ENCODE measurements at places on chromosomes 3 and 15.

- no peak for DNase-seq
These were observed 15.7 kb downstream of the PRR23E start for GRCh38 chr3:127208483-127209100.

DNA sequence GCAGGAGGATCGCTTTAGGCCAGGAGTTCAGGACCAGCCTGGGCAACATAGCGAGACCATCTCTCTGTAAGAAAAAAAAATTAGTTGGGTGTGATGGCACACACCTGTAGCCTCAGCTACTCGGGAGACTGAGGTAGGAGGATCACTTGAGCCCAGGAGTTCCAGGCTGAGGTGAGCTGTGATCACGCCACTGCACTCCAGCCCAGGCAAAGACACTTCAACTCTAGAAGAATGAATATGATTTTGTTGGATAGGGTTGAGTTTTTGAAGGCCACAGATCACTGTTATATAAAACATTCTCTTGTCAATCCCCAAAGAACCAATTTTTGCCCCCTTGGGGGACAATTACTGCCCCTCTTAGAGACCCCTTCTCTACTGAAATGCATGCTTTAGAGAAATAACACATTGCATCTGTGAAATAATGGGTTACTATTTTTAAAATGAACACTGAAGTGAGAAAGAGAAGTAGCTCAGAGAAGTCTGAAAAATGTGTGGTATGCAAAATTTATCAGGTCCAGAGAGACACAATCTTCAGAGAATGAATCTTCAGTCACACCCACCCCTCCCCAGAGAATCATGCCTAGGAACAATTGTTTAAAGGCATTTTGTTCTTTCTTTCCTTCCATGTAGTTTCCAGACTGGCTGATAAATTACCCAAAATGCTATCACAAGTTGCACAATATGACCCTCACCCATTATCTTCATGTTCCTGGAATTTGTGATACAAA lies 42.7 kb downstream of the METTL6 start:
- DNase-seq: no peak

DNA sequence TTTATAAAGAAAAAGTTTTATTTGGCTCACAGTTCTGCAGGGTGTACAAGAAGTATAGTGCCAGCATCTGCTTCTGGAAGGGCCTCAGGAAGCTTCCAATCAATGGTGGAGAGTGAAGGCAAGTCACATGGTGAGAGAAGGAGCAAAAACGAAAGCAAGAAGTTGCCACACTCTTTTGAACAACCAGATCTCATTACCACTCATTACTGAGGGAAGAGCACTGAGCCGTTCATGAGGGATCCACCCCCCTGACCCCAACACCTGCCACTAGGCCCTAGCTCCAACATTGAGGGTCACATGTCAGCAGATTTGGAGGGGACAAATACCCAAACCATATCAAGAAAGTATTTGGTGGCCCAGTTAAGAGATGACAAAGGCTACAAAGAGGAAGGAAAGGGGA lies 239.3 kb upstream of the UBE2E1 start:
- DNase-seq: no peak

- no peak for DNase-seq
These were observed 1.8 kb upstream of the ZBTB38 start for GRCh38 chr3:141366285-141367037.

- DNase-seq: no peak
These were observed 166.9 kb upstream of the ROBO2 start for GRCh38 chr3:76872999-76873398.

DNA sequence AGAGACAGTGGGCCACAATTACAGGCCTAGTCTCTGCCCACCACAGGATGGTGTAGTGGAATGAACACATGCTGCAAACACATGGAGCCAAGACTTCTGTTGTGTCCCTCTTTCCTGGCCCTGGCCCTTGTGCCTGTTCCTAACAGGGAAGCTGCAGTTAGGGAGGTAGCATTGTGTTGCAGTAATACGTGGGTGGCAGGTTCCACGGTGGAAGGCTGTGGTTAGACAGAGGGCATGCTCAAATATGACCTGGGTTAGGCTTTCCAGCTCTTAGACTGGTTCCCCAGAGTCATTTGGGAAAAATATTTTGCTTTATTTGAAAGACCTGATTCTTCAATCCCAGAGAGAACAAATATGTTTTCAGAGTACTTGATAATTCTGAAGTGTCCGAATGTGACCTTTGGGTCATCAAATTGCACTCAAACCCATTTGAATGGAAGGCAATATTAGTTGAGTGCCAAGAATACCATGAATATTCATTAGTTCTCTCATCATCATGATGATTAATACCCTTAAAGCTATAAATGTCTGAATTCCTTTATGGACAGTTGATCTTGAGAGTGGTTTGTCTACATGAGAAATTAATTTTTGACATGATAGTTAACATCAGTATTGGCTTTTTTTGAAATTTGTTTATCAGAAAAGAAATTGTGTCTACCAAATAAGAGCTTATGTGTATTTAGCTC lies 28.5 kb downstream of the PLAAT1 start:
- no peak for DNase-seq

DNA sequence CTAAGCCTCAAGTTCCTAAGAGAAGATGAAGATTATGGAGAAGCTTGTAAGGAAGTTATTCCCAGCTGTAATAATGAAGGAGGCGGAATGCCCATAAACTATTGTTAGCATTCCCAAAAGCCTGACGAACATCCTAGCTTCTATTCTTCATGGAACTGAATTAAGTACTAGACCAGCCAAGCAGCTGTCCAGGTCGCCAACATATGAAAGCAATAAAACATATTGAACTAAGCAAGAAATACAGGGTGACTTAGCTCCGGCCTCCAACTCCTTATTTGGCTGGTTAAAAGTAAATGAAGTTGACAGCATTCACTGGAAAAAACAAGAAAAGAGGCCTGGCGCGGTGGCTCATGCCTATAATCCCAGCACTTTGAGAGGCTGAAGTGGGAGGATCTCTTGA lies 174.0 kb upstream of the TPM1 start:
- no peak for DNase-seq

DNA sequence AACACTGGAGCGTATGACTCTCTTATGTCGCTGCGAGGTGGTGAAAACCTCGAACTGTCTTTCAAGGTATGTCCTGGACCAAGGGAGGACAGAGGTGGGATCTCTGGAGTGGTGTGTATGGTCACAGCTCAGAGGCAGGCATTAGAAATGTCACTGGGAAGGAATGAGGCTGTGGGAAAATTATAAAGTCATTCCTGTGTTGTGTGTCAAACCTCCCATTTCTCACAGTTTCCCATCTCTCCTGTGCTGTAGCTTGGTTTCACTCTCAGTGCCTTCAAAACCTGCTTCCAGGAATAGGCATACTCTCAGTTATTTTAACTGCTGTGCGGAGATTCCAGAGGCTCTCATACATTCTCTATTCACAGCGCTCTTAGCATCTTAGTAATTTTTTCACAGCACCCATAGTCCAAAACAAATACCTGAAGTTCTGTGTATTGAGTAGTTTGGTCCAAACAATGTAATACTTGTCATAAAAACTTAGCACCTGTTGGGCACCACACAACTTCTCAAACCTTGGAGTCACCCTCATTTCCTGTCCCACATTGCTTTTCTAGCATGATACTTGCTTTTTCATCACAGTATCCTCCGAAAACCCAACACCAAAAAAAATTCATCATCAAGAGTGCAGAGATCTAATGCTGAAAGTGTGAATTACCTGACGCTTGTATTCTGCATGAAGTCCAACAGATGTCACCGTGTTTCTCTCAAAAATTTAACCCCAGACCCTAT lies 36.9 kb downstream of the GALNT15 start:
- DNase-seq: no peak

DNA sequence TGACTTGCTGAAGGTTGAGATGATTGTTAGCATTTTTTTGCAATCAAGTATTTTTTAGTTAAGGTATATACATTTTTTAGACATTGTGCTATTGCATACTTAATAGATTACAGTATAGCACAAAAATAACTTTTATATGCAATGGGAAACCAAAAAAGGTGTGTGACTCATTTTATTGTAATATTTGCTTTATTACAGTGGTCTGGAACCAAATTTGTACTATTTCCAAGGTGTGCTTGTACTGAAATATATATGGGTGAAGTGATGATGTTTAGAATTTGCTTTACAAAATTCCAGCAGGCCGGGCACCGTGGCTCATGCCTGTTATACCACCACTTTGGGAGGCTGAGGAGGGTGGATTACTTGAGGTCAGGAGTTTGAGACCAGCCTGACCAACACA lies 29.1 kb upstream of the TBC1D23 start:
- DNase-seq: no peak

GRCh38 chr3:62615258-62615849 lies 242.0 kb upstream of the FEZF2 start:
- no peak for DNase-seq

GRCh38 chr15:63998489-63998888 lies 47.8 kb downstream of the DAPK2 start:
- no peak for DNase-seq

- DNase-seq: no peak
These were observed 5.8 kb upstream of the HES1 start for GRCh38 chr3:194130188-194130587.

DNA sequence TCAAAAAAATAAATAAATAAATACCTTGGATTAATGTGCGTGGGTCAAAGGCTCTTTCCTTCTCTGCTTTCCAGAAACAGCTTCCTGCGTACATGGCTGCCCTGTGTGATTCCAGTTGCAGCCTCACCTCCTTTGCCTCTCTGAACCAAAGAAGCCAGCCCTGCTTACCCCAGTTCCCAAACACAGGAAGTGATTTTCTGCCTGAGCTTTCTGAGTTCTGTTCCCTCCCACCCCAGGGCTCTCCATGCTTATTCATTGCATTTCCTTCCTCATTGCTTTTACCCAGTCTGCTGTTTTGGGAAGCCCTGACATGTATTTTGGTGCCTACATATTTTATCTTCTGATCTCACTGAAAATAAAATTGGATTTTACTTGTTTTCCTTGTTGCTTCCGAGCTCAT lies 15.4 kb downstream of the ZSCAN2 start:
- DNase-seq: no peak

DNA sequence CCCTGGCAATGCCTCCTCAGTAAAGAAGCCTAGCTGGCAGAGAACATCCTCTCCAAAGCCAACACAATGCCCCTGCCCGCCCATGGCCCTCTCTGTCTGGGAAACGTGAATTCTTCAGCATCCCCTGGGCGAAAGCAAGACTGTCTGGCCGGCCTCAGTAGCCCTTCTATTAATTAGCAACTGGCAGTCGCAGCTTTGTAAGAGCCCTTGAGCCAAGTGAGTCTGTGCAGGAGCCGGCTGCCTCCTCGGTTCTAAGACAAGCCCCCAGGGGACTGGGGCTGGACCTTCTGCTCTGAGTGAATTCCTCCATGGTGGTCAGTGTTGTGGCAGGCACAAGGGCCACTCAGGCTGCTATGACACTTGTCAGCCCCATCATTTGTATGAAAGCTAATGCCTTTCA lies 7.4 kb downstream of the HCN4 start:
- no peak for DNase-seq

- DNase-seq: no peak
These were observed 155.4 kb upstream of the CCDC54 start for GRCh38 chr3:107221856-107222255.

- no peak for DNase-seq
These were observed 2.7 kb downstream of the P3H2 start for GRCh38 chr3:190117981-190118380.

DNA sequence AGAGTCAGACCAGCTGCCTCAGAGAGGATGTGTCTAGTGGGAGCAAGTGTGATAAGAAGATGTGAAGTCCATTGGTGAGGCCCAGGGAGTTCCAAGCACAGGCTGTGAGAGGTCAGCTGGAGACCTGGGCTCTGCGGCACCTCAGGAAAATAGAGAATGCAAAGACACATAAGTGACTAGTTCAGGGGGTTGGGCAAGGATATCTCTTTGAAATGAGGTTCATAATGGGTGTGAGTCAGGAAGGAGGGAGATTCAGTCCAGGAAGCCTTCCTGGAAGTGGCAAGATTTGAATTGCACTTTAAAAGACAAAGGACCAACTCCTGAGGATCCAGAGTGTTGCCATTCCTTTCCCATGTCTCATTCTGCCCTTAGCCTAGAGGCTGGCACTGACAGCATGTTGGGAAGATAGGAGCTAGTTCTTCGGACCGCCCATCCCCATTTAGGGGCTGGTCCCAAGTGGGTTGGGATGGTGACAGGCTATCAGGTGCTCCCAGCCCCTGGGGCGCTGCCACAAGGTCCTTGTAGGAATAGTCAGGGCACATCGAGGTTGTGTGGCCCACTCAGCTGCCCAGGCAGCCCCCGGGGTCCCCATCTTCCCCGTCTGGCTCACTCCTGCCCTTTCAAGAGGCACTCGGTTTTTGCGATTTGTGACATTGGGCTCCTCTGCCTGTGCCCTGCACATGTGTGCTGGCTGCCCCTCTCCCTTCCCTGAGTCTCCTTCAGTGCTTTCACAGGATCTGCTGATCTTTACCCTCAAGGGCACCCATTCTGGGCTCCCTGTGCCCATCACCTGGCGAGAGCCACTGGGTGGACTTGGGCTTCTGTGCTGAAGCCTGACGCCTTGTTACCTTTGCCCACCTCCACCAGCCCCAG lies 23.7 kb downstream of the ESYT3 start:
- no peak for DNase-seq

GRCh38 chr15:70058642-70059360 lies 38.9 kb downstream of the TLE3 start:
- no peak for DNase-seq

DNA sequence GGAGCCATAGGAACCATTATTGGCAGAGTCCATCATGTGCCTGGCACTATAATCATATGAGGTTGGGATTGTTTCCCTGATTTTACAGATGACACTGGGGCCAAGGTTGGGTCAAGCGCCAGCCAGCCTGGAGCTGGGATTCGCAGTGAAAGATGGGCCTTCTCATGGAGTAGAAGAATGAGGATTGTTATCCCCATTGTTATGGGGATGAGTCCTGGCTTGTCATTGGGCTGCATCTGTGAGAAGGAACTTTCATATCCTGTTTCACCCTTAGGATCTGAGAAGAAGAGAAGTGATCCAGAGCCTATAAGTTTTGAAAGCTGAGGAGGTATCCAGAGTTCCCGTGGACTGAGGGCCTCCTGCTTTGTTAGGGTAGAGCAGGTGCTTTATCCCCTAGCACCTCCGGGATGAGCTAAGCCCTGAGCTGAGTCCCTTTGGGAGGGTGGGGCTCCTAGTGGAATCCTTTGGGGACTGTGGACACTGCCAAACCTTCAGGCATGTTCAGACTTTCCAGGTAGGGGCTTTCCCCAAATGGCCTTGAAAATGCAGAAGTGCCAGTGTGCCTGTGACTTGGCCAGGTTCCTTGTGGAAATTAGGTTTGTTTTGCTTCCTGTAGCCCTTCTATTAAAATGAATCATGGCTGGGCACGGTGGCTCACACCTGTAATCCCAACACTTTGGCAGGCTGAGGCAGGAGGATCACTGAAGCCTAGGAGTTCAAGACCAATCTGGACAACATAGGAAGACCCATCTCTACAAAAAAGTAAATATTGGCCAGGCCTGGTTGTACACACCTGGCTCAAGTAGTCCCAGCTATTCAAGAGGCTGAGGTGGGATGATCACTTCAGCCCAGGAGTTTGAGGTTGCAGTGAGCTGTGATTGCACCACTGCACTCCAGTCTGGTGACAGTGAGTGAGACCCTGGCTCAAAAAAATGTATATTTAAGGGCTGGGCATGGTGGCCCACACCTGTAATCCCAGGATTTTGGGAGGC lies 30.2 kb upstream of the BSN start:
- DNase-seq: no peak

GRCh38 chr15:95603802-95604201 lies 726.7 kb upstream of the NR2F2 start:
- no peak for DNase-seq

GRCh38 chr3:133092681-133093080 lies 54.5 kb downstream of the TMEM108 start:
- DNase-seq: no peak
